Caco-2 (cell line): ENCODE measurements at places on chromosomes 1 and 21. TPM values are rescaled to one million over a fixed set of nuclear protein-coding genes. Genes with fewer than 3 reads are reported as not detected.

- no peaks in the 10 kb centered on the region for H3K36me3 ChIP-seq
- DNase-seq = no peak
- H3K4me1 ChIP-seq = peaks cover 38% of the 10 kb centered on the region
- peak overlapping the region; percentile 63 for H3K4me3 ChIP-seq
These were observed 1.7 kb downstream of the PKNOX1 start for GRCh38 chr21:42975886-42976608.

Gene AIM2
- total RNA-seq = not detected in 2 replicates

Gene PTPRC
- total RNA-seq = 0.25 and 0.65 TPM in 2 replicates

Gene RPTN
- total RNA-seq = not detected in 2 replicates

DNA sequence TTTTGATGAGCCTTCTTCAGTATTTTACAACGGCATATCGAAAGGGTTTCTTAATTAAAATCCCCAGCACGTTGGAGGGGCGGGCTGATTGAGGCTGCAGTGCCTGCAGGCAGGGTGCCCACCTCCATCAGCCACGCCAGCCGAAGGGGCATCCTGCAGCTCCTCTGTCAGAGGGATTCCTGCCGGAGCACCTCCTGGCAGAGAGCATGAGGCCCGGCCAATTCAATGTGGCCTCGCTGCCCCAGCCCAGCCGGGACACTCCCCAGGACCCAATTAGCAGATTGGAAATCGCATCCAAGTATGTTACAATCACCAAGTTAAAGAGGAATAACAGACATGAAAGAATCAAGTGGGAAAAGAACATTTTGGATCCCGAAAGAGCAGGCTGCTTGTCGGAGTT, 216.6 kb downstream of the ST6GALNAC3 start:
- H3K27me3 ChIP-seq = no peaks in the 10 kb centered on the region
- no peaks in the 10 kb centered on the region for H3K4me1 ChIP-seq
- DNase-seq = no peak
- H3K27ac ChIP-seq = no peak overlapping the region
- no peaks in the 10 kb centered on the region for H3K36me3 ChIP-seq

Gene AADACL3
- total RNA-seq = not detected in 2 replicates

- no peak overlapping the region for H3K27ac ChIP-seq
- H3K27me3 ChIP-seq = no peaks in the 10 kb centered on the region
- H3K4me1 ChIP-seq = peaks cover 31% of the 10 kb centered on the region
These were observed 2.0 kb upstream of the GJA5 start for GRCh38 chr1:147762233-147763024.

- H3K27me3 ChIP-seq = no peaks in the 10 kb centered on the region
- no peaks in the 10 kb centered on the region for H3K36me3 ChIP-seq
- H3K4me3 ChIP-seq = no peak overlapping the region
- H3K27ac ChIP-seq = peak overlapping the region; percentile 80
- DNase-seq = peak; percentile 53
- H3K4me1 ChIP-seq = peaks cover 18% of the 10 kb centered on the region
These were observed 139.3 kb upstream of the EDN2 start for GRCh38 chr1:41623736-41624135.

DNA sequence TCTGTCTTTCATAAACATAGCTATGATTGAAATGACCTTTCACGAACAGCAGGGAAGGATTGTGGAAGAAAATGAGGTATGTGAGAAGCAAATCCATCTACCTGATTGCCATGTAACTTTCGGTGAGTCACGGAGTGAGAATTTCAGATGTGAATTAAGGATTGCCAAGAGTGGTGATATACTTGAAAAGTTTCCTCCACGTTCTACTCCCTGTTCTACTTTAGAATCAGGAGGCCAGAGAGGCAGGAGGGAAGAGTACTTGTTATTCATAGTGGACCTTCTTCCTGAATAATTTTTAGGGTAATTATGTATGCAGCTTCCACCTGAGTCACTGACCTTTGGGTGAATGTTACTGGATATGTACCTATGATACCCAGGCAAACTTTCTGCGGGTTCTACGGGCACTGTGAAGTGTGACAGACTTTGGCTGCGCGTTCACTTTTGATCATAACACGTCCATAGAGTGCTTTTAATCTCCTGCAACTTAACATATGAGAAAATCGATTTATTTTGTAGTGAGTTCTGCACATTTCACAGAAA, 2.6 kb upstream of the KCNE1 start:
- H3K36me3 ChIP-seq = no peaks in the 10 kb centered on the region
- no peak overlapping the region for H3K4me3 ChIP-seq
- H3K4me1 ChIP-seq = no peaks in the 10 kb centered on the region
- no peak overlapping the region for H3K27ac ChIP-seq
- H3K27me3 ChIP-seq = no peaks in the 10 kb centered on the region

Gene ZNF683
- total RNA-seq = not detected in 2 replicates

DNA sequence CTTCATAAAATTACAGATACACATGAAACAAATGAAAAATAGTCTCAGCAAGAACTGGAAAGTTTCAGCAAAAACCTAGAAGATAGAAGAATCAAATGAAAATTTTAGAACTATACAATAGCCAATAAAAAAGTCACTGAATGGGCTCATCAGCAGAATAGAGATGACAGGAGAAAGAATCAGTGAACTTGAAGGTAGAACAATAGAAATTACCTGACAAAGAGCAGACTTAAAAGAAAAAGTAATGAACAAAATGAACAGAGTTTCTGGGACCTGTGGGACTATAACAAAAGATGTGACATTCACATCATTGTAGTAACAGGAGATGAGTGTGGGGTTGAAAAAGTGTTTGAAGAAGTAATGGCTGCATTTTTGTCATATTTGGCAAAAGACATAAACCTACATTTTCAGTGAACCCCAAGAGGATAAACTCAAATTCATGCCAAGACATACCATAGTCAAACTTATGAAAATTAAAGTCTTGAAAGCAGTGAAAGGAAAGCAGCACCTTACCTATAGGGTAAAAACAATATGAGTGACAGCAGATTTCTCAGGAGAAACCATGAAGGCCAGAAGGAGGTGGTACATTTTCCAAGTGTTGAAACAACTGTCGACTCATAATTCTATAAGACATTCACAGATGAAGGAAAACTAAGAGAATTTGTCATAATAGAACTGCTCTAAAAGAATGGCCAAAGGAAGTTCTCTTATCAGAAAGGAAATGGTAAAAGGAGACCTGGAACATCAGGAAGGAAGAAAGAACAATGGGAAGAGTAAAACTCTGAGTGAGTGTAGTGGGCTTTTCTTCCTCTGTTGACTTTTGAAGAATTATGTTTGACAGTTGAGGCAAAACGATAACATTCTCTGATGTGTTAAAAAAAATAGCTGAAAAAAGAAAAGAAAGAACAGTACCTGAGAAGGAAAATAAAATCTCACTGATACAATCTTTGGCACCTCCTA, 23.5 kb downstream of the NTPCR start:
- H3K4me3 ChIP-seq = no peak overlapping the region
- H3K4me1 ChIP-seq = no peaks in the 10 kb centered on the region
- DNase-seq = no peak
- H3K27me3 ChIP-seq = no peaks in the 10 kb centered on the region
- peaks cover 2% of the 10 kb centered on the region for H3K36me3 ChIP-seq
- no peak overlapping the region for H3K27ac ChIP-seq

- DNase-seq = no peak
- no peak overlapping the region for H3K4me3 ChIP-seq
- no peaks in the 10 kb centered on the region for H3K36me3 ChIP-seq
- H3K27me3 ChIP-seq = no peaks in the 10 kb centered on the region
- H3K4me1 ChIP-seq = peaks cover 17% of the 10 kb centered on the region; the same call in 1 of the 2 replicates
- H3K27ac ChIP-seq = no peak overlapping the region
These were observed 7.9 kb downstream of the SORT1 start for GRCh38 chr1:109389638-109390341.

DNA sequence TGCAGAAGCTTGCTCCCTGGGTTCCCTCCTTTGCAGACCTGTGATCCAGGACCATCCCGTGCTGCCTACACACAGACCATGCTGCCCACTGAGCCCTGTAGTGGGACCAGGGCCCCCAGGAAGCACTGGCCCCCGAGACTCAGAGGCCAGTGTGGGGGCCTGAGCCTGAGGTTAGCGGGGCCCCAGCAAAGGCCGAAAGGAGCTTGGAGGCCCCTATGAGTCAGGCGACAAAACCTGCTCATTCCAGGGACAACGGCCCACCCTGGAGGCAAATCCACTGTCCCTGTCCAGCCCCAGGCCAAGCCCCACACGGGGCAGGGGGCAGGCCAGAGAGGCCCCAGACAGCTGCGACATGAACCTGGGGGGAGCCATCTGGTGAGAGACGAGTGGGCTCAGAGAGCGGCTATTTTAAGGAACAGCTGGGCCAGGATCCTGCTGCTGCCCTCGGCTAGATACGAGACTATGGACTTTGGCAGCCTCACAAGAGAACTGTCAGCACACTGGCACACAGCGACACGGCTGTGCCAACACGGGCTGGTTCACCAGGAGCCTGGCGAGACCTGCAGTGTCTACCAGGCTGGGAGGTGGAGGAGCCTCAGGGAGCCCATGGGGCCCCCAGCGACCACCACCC, 74.7 kb downstream of the ARHGEF16 start:
- no peak for DNase-seq
- H3K4me3 ChIP-seq = no peak overlapping the region
- peaks cover 18% of the 10 kb centered on the region for H3K4me1 ChIP-seq
- H3K27ac ChIP-seq = no peak overlapping the region
- H3K27me3 ChIP-seq = no peaks in the 10 kb centered on the region
- H3K36me3 ChIP-seq = no peaks in the 10 kb centered on the region

GRCh38 chr1:161803181-161803580, 37.1 kb downstream of the ATF6 start:
- no peaks in the 10 kb centered on the region for H3K4me1 ChIP-seq
- H3K27ac ChIP-seq = no peak overlapping the region
- no peaks in the 10 kb centered on the region for H3K27me3 ChIP-seq
- no peak overlapping the region for H3K4me3 ChIP-seq
